ENCODE measurements at places on chromosomes 3 and 15.

GRCh38 chr3:70889162-70890019 lies 577.0 kb upstream of the MDFIC2 start:
- no peak for DNase-seq

GRCh38 chr15:64813075-64813474 lies 12.4 kb downstream of the PIF1 start:
- no peak for DNase-seq

GRCh38 chr3:40869013-40869412 lies 330.3 kb upstream of the CTNNB1 start:
- no peak for DNase-seq

GRCh38 chr3:137108699-137109440 lies 151.1 kb downstream of the IL20RB start:
- DNase-seq, result no peak

DNA sequence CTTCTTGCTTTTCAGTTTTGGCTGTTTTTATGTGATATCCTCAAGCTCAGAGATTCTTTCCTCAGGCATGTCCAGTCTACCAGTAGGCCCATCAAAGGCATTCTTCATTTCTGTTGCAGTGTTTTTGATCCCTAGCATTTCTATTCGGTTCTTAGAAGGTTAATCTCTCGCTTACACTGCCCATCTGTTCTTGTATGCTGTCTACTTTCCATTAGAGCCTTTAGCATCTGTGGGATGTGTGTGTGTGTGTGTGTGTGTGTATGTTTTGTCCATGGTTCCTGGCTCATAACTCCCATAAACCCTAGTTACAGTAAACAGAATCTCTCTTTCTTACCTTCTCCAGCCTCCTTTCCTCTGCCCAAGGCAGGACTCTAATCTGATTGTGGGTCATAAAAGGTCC lies 5.1 kb upstream of the SLC22A13 start:
- DNase-seq, result no peak

- no peak for DNase-seq
Measured at GRCh38 chr3:28840976-28841376, 439.9 kb upstream of the RBMS3 start.

GRCh38 chr15:58483376-58483775 lies 51.6 kb downstream of the LIPC start:
- no peak for DNase-seq

DNA sequence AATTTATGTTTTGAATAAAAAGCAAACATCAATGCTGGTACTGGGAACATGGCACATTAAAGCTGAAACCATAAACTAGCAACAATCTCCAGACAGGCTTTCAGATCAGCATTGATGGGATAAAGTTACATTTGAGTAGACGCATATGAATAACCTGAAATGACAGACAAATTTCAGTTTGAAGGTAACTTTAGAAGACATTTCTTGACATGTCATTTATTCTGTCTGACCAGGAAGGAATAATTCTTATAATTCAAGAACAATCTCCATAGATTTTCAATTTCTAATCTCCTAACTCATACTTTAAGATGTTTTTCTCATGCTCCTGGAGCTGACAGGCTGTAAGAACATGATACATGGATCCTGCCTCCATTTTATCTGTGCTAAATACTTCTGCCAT lies 69.8 kb downstream of the PLCH1 start:
- DNase-seq, result no peak

DNA sequence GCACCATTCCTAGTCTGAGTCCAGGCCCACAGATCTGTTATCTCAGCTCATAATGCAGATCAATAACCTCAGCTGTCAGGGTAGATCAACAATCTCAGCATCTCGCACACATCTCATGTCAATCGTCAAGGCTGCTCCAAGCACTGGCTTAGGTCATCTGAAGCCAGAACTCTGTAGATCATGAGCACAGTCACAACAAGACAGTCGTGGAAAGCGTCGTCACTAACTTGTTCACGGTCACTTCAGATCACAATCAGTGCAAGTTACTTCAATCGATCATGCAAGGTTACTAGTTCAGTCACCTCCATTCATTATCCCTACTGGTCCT lies 71.8 kb downstream of the RBPMS2 start:
- DNase-seq, result no peak

DNA sequence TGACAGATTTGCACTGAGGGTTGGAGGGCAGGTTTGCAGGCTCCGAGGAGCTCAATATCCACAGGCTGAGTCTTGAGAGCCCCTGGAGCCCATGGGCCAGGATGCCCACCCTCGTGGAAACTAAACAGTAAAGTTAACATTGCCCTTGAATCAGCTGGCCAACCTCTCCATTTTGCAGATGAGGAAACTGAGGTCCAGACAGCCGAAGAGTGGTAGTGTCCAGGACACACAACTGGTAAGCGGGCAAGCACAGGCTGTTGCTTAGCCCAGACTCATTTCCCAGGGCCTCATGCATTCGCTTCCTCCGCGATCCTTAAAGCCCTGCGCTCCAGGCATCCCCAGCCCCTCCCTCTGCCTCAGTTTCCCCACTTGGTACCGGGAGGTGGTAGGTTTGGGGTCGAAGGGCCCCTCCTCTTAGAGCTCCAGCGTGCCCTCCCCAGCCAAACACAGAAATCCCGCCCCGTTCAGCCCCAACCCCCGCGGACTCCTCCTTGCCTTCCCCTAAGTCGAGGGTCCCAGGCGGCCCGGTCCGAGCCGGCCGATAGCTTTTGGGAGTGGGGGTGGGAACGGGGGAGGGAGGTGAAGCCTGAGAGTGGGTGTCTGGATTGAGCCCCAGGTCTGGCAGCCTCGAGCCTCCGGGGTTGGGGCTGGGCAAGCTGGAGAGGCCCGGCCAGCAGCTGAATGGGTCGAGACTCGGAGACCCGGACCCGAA lies 3.5 kb downstream of the PTH1R start:
- no peak for DNase-seq

DNA sequence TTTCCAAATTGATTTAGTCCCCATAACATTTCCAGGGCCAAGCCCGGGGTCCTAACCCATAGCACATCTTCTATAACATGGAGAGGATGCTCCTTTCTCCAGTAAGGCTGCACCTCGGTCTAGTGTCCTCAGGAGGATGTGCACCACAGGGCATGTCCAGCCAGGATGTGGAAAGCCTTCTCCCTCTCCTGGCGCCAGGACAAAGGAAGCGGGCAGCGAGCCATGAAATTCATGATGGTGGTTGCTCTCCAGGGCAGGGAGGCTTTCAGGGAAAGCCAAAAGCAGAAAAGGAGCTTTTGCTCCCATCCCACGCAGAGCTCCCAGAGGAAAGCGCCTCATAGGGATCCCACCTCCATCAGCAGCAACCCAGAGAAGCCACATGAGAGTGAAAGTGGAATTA lies 220.0 kb downstream of the ADAMTSL3 start:
- DNase-seq, result no peak

- no peak for DNase-seq
Measured at GRCh38 chr15:77430213-77430612, 9.5 kb downstream of the HMG20A start.

DNA sequence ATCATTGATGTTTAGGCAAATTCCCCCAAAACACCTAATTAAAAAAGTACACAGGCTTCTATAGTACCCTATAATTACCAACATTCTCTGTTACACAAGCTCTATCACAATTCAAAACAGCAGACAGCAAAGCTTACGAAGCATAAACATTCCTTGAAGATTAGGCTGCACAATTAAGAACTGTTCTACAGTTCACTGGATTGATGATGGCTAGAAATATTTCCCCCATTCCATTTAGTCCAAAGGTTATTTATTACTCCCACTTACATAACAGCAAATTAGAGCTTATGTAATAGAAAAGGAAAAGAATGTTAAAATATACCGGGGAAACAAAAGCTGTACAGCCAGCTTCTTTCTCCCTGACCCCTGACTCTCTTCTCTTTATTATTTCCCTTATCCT lies 49.3 kb downstream of the UACA start:
- no peak for DNase-seq

GRCh38 chr3:128971421-128972100 lies 22.3 kb downstream of the CFAP92 start:
- no peak for DNase-seq

GRCh38 chr15:71971905-71972304 lies 146.0 kb downstream of the MYO9A start:
- no peak for DNase-seq
